Activated naive CD8-positive, alpha-beta T cell treated with anti-CD3 and anti-CD28 coated beads, Interleukin-2, amount 10 ng/mL, durations not matched to agents 7 days and 5 days (primary cell): ENCODE measurements at places on chromosomes 6 and 20. TPM values are rescaled to one million over a fixed set of nuclear protein-coding genes. Genes with fewer than 3 reads are reported as not detected.
A peak's percentile ranks its signal among the peaks of the same experiment; 100 is the strongest.

The PROKR2 gene
- total RNA-seq: not detected

DNA sequence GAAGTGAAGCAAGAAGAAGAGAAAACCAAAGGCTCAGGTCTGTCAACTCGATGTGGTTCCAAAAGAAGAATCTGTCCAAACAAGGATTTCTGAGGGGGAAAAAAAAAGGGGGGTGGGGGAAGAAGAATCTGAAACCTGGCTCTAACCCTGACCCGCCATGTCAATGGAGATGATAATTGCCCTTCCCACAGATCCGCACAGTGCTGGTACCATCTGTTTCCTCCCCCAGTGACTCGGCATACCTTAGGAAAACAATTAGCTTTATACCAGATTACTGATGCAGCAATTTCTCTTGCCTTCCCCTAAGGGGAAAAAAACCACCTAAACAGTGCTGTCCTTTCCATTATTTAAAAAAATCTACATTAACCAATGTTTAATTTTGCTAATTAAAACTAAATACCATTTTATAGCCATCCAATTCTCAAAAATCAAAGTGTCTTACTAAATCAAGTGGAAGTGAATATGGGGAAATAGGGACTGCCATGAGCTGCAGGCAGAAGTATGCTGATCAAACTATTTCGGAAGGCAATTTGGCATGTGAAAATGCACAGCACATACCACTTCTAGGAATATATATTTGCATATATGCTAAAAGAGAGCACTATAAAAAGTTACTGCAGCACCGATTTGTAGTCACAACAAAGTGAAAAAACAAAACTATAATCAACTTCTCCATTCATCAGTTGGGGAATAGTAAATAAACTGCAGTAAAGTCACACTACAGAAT lies 46.8 kb downstream of the MAP7 start:
- H3K27ac ChIP-seq: no peak overlapping the region
- no peak overlapping the region for H3K4me3 ChIP-seq
- no peaks in the 10 kb centered on the region for H3K4me1 ChIP-seq
- DNase-seq: no peak
- peaks cover 2% of the 10 kb centered on the region for H3K27me3 ChIP-seq
- H3K36me3 ChIP-seq: no peaks in the 10 kb centered on the region

GRCh38 chr20:58137651-58138265 lies 90.7 kb downstream of the ANKRD60 start:
- no peaks in the 10 kb centered on the region for H3K4me1 ChIP-seq
- no peaks in the 10 kb centered on the region for H3K36me3 ChIP-seq
- no peak overlapping the region for H3K27ac ChIP-seq
- no peak overlapping the region for H3K4me3 ChIP-seq

- no peaks in the 10 kb centered on the region for H3K36me3 ChIP-seq
- H3K27ac ChIP-seq: no peak overlapping the region
- H3K4me3 ChIP-seq: no peak overlapping the region
- no peak for DNase-seq
- no peaks in the 10 kb centered on the region for H3K4me1 ChIP-seq
Observed at GRCh38 chr20:51995551-51995951, 193.2 kb upstream of the SALL4 start.

DNA sequence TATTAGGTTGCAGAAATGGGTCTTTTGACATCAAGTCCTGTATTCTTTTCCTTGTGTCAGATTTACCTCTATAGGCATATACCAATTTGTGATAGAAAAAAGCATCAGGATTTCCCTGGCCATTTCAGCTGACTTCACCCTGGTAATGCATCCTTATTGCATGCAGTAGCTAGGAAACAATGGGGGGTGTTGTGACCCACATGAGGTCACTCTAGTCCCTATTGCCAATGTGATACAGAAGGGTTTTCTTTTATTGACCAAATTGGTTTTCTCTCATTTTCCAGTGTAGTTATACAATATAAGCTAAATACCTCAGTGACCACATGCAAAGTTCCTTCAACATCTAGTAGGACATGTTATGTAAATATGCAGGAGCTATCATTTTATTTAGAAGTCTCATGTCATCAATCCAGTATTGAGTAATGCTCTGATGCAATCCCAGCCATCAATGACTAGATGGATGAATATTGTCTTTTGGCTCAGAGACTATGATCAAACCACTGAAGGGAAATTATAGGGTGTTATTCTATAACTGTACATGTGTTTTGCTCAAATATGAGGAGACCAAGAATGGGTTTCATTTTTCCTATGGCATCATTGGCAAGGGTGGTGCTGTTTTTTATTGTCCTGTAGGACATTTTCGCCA lies 177.7 kb downstream of the KLHL32 start:
- no peaks in the 10 kb centered on the region for H3K27me3 ChIP-seq
- H3K36me3 ChIP-seq: no peaks in the 10 kb centered on the region
- H3K4me1 ChIP-seq: peaks cover 3% of the 10 kb centered on the region
- no peak overlapping the region for H3K4me3 ChIP-seq
- H3K27ac ChIP-seq: no peak overlapping the region

GRCh38 chr6:13427801-13428582 lies 59.4 kb downstream of the GFOD1 start:
- DNase-seq: peak; percentile 74
- peaks cover 59% of the 10 kb centered on the region for H3K4me1 ChIP-seq
- H3K27me3 ChIP-seq: no peaks in the 10 kb centered on the region
- H3K36me3 ChIP-seq: no peaks in the 10 kb centered on the region

The HLA-DMB gene
- 14.7 TPM for total RNA-seq

- H3K36me3 ChIP-seq: no peaks in the 10 kb centered on the region
- H3K4me3 ChIP-seq: no peak overlapping the region
- H3K27ac ChIP-seq: no peak overlapping the region
- no peak for DNase-seq
- H3K27me3 ChIP-seq: peaks cover 20% of the 10 kb centered on the region
Observed at GRCh38 chr20:51062065-51062464, 39.2 kb upstream of the KCNG1 start.

DNA sequence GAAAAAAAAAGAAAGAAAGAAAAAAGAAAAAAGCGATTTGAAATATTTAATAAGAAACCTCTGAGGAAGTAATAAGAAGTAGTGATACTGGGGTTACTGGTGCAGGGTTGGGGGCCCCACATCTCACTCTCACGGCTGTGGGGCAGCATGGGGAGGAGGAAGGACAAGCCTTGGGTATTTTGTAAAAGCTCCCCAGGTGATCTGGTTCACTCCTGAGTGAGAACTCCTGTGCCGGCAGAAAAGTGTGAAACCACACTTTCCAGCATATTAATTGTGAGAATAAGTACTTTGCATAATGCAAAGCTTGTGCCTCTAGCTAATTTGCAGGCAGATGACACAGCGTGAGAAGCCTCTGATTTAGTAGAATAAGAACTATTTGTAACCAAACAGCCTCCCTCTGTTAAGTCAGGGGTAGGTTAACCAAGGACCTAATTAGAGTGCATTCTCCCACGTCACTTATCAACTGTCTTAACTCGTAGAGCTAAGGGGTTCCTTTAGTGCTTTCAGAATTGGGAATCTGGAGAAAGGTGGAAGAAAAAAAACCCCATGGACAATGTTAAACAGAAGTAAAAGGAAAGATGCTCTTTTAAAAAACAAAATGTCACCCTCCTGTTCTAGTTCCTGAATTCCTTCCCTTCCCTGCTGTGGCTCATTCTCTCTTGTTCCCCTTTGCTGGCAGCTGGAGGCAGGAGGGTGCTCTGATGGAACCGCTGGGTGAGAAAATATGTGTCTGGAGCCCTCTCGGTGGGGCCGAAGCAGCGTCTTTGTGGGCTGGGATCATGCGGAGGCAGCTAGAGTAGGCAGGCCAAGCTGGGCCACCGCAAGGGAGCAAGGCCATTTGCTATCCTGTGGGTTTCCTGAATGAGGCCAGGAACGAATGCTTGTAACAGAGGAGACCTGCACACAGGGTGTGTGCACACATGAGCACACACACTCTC lies 108.7 kb downstream of the FYN start:
- H3K36me3 ChIP-seq: peaks cover 17% of the 10 kb centered on the region
- H3K4me3 ChIP-seq: peak overlapping the region; percentile 44
- H3K27ac ChIP-seq: peak overlapping the region; percentile 79
- peaks cover 91% of the 10 kb centered on the region for H3K4me1 ChIP-seq

DNA sequence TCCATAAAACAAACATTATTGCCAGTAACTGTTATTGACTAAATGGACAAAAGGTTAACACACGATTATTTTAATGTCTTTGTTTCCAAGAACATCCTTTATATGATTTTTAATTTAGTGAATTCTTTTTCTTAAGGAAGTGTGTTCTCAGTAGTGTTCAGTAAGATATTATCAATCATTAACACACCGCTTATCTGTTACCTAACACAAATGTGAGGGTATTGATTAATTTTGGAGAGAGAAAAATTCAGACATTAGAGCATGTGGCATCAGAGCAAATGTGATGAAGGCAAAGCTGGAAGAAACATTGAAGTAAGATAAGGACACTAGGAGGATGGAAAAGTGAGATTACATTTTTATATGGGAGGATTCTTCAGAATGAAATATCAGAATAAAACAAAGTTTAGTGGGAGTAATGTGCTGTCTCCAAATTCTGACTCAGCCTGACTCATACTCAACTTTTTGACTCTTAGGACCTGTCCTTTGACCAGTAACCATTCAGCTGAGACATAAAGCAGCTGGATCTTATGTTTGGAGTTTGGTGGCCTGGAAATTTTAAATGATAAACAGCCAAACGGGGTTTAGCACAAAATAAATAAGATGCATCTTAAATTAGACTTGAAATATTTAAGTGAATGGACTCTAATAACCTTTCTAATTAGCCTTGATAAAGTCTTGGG lies 348.6 kb downstream of the CD109 start:
- H3K4me1 ChIP-seq: no peaks in the 10 kb centered on the region
- H3K4me3 ChIP-seq: no peak overlapping the region
- H3K36me3 ChIP-seq: no peaks in the 10 kb centered on the region
- no peaks in the 10 kb centered on the region for H3K27me3 ChIP-seq
- H3K27ac ChIP-seq: no peak overlapping the region

DNA sequence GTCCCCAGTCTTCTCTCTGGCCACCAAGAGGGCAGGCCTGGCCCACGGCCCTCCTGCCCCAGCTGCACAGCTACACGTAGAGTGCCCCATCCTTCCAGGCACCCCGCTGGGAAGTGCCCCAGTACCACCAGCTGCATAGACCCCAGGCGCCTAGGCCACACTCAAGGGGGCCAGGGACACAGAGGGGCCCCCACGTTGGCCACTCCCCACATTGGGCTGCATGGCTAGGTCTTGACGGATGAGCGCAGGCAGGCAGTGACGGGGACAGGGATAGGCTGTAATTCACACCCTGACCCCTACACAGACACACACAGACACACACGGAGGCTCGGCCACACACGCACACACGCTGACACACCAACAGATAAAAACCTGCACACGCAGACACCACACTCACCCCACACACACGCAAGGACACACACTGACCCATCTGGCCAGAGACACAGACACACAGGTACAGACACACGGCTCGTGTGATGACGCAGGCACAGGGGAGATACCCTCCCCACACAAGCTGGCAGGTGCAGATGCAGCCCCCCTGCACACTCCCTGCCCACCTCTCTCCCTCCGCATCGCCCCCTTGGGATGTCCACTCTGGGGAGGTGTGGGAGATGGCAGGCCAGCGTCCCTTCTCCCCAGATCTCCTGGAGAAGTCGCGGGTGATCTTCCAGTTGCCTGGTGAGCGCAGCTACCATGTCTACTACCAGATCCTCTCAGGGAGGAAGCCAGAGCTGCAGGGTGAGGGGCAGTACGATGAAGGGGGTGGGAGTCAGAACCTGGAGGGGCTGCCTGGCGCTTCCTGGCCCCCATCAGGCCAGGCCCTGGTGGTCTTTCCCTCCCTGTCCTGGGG lies 30.0 kb downstream of the MYH7B start:
- H3K36me3 ChIP-seq: no peaks in the 10 kb centered on the region
- no peak overlapping the region for H3K27ac ChIP-seq
- H3K4me1 ChIP-seq: peaks cover 2% of the 10 kb centered on the region
- no peak overlapping the region for H3K4me3 ChIP-seq

DNA sequence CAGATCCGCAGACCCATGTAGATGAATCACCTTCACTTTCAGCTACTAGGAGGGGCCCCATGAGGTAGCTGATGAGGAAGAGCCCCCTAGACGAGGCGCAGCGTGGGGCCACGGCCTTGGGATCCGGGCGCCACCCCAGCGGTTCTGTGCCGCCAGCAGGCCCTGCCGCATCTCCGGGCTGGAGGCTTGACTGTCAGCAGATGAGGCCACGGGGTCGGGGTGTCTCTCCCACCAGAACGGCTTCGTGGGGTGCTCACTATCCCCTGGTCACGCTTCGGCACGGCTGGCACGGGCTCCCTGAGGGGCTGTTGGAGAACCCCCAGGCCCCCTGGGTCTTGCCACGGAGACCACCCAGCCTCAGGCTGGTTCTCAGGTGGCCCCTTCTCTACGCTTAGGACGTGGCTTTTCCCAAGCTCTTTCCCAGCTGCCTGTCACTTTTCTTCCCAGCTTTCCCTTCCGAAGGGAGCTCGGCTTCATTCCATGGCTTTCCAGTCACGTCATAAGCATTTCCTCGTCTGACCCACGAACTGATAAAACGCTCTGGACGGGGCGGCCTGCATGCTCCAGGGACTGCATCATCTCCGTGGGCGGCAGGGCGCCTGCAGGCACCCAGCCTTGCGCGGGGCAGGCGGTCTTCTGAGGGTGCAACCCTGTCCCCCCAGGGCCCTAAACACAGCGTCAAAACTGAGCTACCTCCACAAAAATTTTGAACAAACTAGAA lies 85.9 kb downstream of the THBS2 start:
- no peak overlapping the region for H3K27ac ChIP-seq
- H3K27me3 ChIP-seq: peaks cover 2% of the 10 kb centered on the region
- no peak overlapping the region for H3K4me3 ChIP-seq
- no peaks in the 10 kb centered on the region for H3K36me3 ChIP-seq
- DNase-seq: no peak

The PRSS35 gene
- 0.31 TPM for total RNA-seq

The BIRC7 gene
- total RNA-seq: not detected

- no peaks in the 10 kb centered on the region for H3K4me1 ChIP-seq
- no peaks in the 10 kb centered on the region for H3K36me3 ChIP-seq
- H3K27me3 ChIP-seq: peaks cover 5% of the 10 kb centered on the region
Observed at GRCh38 chr6:4973982-4974745, 29.7 kb downstream of the RPP40 start.

The ANKEF1 gene
- total RNA-seq: 8.1 TPM

- no peaks in the 10 kb centered on the region for H3K27me3 ChIP-seq
- no peaks in the 10 kb centered on the region for H3K36me3 ChIP-seq
- no peak overlapping the region for H3K4me3 ChIP-seq
Observed at GRCh38 chr6:9581155-9581554, 833.7 kb downstream of the TFAP2A start.

GRCh38 chr20:9358001-9358400 lies 156.4 kb upstream of the LAMP5 start:
- no peaks in the 10 kb centered on the region for H3K36me3 ChIP-seq
- H3K27ac ChIP-seq: no peak overlapping the region
- no peaks in the 10 kb centered on the region for H3K4me1 ChIP-seq
- H3K4me3 ChIP-seq: no peak overlapping the region
- DNase-seq: no peak
